CD4-positive, alpha-beta T cell treated with Interferon alpha-2 for 1 hour (primary cell): ENCODE measurements at places on chromosomes 2 and 18.
A peak's percentile ranks its signal among the peaks of the same experiment; 100 is the strongest.

GRCh38 chr18:32049393-32050171 is 31.0 kb downstream of the RNF125 start:
- DNase-seq = peak; percentile 64

DNA sequence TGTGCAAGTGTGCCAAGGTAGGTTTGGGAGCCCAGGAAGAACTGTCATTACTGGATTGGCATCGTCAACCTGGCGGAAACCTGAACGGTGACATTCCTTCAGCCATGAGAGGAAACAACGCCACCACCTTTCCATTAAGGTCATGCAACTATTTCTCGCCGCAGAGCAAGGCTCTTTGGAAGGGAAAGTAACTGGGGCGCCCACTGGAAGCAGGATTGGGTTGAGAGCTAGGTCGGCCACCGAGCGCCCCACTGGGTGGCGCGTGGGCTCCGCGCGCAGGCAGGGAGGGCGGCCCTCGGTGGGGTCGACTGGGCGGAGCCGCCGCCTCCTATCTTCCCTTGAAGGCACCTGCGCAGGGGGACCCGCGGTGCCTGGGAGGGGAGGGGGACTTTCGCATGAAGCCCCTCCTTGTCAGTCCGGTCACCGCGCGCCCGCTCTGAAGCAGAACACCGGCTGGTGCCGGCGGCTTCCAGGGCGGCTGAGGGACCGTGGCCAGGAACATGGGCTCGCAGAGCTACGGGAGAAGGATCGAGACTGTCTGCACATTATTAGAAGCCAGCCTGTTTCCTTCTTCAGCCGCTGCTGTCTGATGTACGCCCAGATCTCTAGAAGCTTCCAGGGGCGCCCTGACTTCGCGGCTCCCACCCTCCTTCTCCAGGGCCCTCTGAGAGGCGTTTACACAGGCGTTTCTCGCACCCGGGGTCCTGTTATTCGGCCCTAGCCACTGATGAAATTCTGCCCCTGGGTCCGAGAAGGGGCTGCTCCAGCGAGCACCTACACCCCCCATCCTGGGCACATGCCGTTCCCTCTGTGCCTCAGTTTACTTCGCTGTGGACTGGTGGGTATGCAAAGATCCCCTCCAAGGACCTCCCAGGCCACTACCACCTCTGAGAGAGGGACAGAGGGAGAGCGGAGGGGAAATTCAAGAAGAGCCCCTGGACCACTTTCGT is 27.3 kb upstream of the MAL start:
- DNase-seq = no peak

DNA sequence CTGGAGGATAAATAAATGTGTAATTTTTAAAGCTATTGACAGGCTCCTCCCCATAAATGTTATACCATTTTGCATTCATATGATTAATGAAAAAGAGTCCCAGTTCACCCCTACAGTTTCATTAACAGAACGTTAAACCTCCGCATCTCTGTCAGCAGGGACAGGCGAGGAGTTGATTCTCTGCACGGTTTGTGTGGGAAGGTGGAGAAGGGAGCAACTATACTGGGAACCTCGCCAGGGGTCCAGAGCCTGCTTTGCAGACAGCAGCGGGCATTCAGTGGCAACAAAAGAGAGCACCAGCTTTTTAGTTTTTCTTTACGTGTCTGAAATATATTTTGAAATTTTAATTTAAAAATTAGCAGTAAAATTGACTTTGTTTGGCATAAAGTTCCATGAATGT is 101.4 kb downstream of the FARSB start:
- no peak for DNase-seq

DNA sequence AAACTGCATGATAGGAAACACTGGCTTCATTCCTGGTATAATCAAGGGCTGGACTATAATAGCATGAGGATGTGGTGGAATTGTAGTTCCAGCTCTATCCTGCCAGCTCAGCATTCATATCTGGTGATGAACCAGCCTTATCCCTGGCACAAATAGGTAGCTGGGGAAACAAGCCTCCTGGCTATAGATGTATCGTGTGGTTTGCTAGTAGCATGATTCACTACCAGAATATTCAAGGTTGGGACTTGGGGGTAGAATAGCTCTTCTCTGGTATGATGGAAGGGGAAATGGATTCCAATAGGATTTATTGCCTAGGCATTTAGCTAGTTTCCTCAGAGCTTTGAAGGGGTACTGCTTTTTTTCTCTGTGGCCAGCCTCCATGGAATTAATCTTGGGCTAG is 532.8 kb downstream of the FBXO15 start:
- DNase-seq = no peak

- DNase-seq = no peak
Measured at GRCh38 chr2:187264612-187265011, 183.4 kb downstream of the CALCRL start.
